ENCODE measurements at places on chromosomes 16 and 17.

DNA sequence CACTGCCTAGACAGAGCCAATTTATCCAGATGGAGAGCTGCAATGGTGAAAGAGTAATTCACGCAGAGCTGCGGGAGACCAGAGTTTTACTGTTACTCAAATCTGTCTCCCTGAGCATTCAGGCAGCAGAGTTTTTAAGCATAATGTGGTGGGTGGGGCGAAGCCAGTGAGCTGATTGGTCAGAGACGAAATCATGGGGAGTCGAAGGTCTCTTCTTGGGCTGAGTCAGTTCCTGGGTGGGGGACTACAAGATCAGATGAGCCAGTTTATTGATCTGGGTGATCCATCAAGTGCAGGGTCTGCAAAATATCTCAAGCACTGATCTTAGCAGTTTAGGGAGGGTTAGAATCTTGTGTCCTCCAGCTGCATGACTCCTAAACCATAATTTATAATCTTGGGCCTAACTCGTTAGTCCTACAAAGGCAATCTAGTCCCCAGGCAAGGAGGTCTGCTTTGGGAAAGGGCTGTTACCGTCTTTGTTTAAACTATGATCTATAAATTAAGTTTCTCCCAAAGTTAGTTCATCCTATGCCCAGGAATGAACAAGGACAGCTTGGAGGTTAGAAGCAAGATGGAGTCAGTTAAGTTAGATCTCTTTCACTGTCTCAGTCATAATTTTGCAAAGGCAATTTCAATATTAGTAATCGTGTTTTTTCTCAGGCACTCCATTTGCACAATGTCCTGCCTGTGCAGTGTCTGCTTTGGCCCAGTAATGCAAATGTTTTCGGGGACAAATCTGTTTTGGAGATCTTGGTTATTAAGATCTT, 27.0 kb downstream of the PIGL start:
- DNase-seq, result no peak

DNA sequence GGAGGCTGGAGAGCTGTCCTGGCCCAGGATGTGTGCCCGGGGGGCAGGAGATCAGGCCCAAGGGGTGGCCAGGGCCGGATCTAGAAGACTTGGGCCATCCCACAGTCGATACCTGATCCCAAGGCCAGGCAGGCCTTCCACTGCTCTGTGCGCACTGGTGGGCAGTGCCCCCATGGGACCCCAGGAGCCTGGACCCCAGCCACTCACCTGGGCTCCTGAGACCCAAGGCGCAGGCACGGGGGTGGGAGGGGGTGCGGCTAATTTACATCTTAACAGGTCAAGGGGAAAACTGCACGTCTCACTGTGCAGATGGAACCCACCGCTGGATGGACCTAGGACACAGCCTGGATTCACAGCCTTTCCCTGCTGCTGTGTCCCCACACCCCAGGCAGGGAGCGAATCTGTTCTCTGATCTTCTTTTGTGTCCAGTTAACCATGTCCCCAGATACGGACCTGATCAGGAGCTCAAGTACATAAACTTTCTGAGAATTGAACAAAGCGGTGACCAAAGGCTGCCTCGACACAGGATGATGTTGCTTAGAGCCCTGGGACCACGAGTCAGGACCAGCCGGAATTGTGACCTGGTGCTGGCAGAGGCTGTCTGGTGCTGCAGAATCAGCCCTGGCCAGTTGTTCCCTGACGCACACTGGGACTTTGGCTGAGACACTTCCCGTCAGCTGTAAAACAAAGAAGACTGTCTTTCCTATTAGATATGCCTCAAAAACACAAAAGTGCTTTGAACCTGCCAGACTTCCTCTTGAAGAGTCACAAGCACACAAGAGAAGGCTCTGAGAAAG, 60.6 kb downstream of the TNFRSF13B start:
- no peak for DNase-seq

- no peak for DNase-seq
Observed at GRCh38 chr16:81695321-81696165, 83.5 kb upstream of the PLCG2 start.

- DNase-seq, result no peak
Observed at GRCh38 chr17:66930933-66931332, 33.6 kb upstream of the CACNG4 start.

DNA sequence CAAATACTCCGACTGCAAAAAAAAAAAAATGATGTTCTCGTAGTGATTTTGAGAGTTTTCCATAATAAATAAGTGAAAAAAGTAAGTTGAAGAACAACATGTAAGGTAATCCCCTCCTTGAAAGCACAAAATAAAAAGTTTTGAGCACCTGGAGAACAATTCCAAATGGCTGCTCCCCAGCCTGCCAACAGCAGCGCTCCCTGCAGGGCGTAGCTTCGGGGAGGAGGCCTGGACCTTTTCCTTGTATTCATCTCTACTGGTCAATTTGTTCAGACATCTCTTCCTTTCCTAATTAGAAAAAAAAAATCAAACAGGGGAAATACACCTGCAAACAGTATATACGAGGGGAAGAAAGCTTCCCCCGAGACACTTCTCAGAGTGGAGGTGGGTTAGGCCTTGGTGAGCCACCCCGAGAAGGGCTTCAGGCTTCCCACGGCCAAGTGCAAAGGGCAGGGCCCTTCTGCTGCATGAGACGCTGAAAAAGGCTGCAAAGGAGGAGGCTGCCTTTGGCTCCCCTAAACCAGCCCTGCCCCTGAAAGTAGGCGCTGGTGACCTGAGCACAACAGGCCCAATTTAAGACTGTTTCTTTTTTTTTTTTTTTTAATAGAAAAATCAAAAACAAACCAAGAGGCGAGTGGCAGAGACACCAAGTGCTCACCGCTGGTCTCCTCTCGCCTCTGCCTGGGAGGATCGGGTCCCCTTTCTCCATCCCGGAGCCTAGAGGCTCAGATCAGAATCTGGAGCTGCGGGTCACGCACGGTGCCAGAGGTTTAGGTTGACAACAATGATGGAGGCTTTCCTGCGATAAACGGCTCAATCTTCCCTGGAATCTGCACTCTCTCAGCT, 193.1 kb upstream of the FOXF1 start:
- DNase-seq, result no peak

DNA sequence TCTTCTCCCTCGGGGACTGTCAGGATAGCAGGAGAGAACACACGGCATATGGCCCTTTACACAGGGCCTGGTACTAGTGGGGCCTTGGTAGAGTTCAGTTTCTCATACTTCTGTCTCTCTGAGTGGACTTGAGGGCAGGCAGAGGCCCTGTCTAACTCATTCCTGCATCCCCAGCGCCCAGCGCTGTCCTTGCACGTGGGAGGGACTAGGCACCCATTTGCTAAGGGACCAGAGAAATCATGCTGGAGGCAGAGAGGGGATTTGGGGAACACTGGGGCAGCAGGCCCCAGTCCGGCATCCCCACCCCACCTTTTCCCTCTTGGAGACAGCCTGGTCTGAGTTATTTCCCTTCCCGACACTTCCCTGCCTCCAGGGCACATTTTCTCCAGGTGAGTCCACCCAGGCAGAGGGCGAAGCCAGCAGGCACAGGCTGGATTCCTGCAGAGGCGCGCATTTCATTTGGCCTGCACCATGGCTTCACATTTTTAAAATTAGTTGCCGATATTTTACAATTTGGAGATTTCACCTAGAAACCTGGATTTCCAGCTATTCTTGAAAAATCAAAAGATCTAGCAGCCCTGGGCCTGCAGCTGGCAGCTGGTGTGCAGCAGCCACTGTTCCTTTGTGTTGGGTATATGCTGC, 9.7 kb upstream of the NKD1 start:
- no peak for DNase-seq

GRCh38 chr17:76543482-76543825, 3.6 kb downstream of the PRCD start:
- DNase-seq, result no peak

- no peak for DNase-seq
Observed at GRCh38 chr16:28213396-28213795, 1.6 kb upstream of the XPO6 start.

- DNase-seq, result no peak
Observed at GRCh38 chr16:24745391-24745790, 15.9 kb downstream of the TNRC6A start.

DNA sequence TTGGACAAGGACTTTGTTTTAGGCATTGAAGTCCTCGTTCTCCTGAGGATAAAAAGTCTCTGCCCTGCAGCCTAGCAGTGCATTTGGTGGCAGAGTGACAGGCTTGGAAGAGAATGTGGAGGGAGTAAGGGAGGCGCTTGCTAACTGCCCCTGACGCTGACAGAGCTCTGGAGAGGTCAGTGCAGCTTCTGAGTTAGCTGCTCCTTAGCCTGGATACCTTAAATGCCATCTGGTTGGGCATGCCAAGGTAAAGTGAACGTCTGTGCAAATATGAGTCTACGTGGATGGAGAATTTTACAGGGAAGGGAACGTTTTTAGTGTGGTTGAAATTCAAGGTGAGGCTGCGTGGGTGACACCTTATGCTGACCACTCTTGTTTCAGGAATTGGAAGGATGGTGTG, 44.4 kb downstream of the SEC14L1 start:
- no peak for DNase-seq

DNA sequence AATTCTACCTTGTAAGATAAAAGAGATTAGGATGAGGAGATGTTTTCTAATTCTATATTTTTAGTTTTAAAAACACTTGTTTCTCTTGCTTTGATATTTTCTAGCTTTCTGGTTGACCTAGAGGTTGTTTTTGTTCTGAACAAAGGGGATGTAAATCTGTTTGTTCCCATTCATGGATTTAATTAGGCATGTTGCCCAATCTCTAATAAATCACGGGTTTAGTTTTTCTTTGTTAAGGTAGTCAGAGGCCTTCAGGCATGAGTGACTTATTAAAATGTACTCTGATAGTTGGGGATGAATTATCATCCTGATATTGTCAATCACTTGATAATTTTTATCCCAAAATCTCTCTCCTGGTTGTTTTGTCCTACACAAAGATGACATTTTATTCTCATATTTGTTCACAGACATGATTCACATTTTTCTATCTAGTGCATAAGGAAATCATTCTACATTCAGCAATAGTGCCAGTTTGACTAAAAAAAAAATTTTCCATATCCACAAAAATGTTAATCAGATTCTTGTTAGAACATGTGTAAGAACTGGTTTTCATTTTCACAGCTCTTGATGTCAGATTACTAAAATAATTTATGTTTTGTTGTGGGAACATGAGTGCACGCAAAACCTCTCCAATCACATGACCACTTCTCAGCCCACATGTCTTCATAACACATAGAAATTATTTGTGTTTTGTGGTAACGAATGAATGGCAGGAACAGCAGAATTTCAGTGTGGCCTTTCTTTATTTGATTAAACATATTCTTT, 95.7 kb upstream of the AKTIP start:
- no peak for DNase-seq

GRCh38 chr16:88008840-88009239, 57.6 kb downstream of the BANP start:
- DNase-seq, result no peak

- peak; percentile 82 for DNase-seq
Observed at GRCh38 chr17:7308625-7309433, 1.4 kb downstream of the EIF5A start.

- no peak for DNase-seq
Observed at GRCh38 chr16:30375864-30376263, 1.3 kb downstream of the MYL11 start.

DNA sequence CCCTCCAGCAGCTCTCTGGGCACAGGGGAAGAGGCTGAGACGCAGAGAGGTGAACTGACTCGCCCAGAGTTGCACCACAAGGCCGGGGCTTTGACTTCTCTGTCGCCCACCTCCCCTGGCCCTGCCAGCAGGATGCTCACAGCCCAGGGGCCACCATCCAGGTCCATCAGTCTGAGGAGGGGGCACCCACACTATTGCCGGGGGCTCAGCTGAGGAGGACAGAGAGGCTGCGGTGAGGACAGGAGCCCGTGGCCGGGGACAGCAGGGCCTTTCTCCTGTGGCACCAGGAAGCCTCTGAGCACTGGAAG, 32.6 kb downstream of the KDM8 start:
- DNase-seq, result no peak

GRCh38 chr16:22250522-22250921, 44.4 kb downstream of the EEF2K start:
- DNase-seq, result no peak

DNA sequence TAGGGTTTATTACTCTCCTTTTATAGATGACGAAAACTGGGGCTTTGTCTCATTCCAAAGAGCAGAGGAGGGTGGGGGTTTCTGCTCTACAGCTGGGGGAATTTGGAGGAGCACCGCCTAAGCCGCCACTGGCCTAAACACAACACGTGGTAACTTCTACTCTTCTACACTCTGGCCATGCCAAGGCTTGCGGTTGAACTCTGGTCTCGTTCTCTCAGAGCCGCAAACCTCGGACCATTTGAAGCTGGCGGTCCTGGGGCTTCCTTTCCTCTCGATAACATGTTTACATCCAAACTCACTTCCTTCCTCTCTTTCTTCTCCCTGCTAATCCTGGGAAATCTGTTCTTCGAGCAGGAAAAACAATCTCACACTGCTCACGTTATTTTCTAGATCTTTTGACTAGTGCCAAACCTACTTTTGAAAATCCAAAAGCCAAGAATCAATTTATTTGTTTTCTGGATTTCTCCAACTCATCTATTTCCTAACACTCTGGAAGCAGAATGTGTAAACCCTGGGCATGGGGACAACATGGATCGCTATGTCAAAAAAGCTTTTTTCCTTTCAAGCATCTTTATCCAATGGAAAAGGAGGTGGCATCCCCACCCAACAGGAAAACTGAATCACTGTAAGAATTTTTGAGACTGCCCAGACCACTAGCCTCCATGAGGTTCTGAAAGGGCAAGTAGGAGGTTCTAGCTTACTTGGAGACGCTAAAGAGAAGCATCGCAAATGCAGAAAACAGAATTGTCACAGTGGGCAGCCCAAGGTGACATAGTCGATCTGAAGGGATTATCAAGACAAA, 13.6 kb upstream of the EEF2K start:
- DNase-seq, result peak; percentile 92

- DNase-seq, result no peak
Observed at GRCh38 chr17:18318117-18318516, 3.0 kb downstream of the SMCR8 start.

GRCh38 chr17:9802697-9803096, 11.3 kb upstream of the DHRS7C start:
- no peak for DNase-seq

GRCh38 chr17:63741143-63741407, 524 bp downstream of the STRADA start:
- DNase-seq, result no peak

DNA sequence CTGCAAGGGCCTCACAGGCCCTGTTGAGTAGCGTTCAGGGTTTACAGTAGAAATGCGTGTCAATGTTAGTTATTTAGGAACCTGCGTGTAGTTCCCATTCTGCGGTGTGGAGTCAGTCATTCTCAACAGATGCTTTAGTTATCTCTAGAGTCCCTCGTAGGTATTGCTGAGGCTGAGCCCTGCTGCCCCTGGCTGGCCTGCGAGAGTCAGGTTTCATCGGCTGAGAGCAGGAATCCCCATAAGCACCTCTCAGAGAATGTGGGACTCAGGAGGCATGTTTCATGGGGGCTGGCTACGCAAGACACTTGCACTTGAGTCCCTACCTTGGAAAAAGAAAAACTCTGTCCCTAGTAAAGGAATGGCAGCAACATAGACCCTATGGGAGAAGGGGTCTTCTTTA, 347.5 kb upstream of the ASIC2 start:
- no peak for DNase-seq

GRCh38 chr17:16465861-16466338, 26.1 kb downstream of the LRRC75A start:
- no peak for DNase-seq

Measured in HT1080 (cell line).